ENCODE measurements at places on chromosomes 2 and 18.

GRCh38 chr2:205273627-205274026 is 408.7 kb upstream of the NRP2 start:
- no peak for DNase-seq

DNA sequence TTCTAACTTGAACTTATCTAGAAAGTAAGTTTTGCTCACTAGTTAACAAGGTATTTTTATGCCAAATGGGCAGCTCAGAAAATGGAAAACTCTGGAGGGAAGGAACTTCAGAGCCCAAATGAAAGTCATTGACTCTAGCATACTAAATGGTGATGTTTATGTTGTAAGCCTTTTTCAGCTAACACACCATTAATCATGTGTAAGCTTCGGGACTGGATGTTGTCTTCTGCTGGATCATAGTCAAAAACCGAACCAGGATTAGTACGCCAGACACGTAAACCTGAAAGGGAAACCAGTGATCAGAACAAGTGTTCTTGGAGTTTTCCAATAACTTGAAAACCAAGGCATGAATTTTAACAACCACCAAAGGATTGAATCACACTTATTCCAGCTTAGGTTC is 81.8 kb downstream of the RIF1 start:
- DNase-seq = no peak

DNA sequence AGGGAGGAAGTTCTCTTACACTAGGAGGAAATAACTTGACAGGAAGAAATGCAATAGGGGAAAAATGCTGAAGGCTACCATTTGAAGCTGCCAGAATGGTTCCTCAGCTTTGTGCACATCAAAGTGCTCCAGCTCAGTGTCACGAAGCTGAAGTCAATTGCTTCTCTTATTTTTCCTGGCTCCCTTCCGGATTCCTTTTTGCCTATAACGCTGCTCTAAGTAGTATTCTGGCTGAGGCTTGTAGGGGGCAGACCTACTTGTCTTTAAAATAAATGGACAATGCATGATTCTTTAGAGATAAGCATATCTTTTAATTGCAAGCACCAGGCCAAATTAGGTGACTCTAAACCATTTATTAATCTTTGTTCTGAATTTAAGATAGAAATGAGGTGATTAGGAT is 60.3 kb upstream of the SCN1A start:
- no peak for DNase-seq

DNA sequence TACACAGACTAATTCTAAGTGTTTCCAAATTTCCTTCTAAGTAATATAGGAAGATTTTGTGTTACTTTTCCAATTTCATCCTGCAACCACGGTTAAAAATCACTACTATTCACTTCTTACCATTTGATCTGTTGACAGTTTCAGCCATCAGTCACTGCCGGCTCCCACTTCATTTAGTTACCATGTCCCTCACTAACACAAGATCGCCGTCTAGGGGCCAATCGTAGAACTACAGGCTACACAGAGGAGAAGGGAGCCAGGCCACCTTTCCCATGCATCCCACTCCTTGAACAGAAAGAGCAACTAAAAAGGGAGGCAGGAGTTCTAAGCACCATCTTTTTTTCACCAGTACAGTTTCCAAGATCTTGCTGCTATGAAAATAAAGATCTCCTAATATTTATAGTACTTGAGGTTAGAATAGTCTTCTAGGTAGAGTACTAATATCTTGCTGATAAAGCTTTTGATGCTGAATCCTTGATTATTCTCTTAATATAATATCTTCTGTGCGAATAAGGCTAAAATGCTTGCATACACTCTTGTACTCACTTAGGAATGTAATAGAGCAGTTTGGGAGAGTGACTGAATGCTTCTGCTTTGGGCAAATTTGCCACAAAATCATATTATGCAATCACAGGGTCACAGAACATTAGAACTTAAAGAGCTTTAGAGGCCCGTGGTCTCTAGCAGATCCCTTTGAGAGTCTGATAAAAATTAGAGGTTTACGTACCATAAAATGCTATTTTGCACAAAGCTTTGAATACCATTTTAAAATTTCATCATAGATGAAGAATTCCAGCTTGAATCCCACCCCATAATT is 39.5 kb upstream of the CYP1B1 start:
- peak; percentile 65 for DNase-seq

GRCh38 chr2:104794441-104794840 is 59.5 kb upstream of the POU3F3 start:
- DNase-seq = no peak

DNA sequence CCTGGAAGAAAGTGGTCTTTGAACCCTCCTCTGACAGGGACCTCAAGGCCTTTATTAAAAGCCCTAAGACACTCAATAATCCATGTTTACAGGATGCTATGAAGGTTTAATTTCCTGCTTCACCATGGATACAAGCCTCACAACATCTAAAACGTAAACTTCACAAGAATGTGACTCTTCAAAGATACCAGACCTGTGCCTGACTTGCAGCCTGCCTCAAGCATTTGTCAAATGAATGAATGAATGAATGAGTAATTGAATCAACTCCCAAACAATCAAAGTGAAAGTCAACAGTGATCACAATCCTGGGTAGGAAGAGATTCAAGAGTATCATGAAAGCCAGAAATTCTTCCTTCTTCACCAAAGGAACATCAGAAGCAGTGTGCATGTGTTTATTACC is 30.4 kb downstream of the KLF7 start:
- DNase-seq = no peak

GRCh38 chr2:216030216-216030615 is 16.9 kb upstream of the MREG start:
- no peak for DNase-seq

DNA sequence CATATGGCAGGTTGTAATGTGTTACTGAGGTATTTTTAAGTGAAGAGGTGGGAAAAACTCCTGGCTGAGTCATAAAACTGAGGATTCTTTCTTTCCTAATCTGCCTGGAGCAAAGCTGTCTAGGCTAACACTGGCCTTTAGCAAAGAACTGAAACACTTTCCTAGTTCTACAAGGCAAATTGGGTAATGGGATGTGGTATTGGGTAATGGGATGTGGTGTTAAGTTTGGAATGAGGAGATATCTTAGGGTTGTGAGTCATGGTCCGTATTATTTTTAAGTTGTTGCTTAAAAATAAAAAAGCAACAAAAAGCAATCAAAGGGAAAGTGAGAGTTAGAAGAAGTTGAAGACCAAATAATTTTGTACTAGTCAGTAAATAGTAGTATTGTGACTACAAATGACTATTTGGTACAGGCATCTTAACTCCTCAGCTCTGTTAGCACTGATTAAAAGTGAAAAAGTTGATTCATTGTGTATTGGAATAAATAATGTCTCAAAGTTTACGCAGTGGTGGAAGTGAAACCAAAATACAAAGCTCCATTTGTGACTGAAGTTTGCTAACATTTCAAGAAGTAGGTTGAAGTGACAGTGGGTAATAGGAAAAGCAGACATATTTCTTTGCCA is 216.8 kb downstream of the CAMKMT start:
- no peak for DNase-seq

DNA sequence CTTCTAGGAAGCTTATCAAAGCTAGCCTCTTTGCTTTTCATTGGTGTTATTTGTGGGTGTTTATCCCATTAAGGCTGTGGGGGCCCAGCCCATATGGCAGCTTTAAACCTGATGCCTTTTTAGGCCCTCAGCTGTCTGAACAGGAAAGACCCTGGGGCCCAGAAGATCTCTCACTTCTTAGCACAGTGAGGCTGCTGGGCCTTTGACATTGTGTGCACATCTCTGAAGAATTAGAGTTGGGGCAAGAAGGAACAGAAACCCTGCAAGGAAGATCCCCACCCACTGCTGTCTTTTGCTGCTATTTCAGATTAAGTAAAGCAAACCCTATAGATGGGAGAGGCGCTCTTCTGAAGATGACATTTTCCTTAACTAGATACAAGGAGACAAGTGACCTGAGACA is 250.0 kb downstream of the SMAD2 start:
- DNase-seq = no peak

DNA sequence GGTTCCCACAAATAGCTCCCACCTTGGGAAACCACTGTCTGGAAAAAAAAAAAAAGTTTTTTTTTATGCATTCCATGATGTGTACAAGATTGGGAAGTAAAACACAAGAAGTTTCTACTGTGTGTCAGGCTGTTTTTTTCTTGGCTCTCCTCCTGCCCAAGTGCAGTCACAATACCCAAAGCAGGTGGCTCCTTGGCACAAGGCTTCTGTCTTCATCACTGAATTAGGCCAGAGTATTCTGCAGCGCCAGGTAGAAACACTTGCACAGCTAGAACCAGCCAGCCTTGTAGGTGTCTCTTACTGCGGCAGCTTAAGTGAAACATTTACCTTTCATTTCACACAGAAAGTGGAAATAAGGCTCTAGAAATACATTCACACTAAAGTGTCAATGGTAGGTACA is 23.8 kb upstream of the MAL start:
- no peak for DNase-seq

- no peak for DNase-seq
Measured at GRCh38 chr2:240594511-240595380, 8.2 kb downstream of the CAPN10 start.

DNA sequence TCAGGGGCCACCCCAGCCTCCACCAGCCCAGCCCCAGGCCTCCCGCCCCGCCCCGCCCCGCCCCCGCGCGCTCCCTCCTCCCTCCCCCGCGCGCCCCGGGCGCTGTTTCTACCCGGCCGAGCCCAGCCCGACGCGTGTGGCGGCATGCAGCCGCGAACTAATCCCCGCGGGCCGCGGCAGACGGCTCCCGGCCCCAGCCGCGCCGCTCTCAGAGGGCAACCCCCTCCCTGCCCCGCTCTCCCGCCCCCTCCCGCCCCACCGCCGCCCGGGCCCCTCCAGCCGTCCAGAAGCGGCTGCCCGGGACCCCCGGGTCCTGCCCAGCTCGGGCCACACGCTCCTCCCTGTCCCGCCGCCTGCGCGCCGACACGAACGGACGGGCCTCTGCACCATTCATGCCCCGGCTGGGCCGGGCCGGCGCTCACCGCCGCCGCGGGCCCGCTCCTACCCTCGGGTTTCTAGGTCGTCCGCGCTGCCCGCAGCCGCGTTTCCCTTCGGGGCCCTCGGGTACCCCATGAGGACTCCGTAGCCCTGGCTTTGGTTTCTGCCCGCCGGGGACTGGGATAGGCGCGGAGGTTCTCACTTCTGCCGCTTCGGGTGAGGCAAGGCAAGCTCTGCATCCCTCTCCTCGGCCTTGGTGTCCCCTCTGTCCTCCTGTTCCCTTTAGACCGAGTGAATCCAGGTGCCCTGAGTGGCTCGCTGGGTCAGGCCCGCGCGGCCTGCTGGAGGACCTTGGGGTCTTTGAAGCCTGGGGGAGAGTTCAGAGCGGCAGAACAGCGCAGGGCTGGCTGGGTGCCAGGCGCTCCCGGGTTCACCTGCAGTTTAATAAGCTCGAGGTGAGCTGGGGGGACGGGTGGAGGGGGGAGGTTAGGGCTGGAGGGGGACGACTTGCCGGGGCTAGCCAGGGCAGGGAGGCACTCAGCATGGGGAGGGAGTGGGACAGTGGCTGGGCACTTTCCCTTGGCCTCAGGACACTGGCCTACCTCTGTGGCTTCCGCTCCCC is 3.1 kb downstream of the WNT10A start:
- DNase-seq = no peak

DNA sequence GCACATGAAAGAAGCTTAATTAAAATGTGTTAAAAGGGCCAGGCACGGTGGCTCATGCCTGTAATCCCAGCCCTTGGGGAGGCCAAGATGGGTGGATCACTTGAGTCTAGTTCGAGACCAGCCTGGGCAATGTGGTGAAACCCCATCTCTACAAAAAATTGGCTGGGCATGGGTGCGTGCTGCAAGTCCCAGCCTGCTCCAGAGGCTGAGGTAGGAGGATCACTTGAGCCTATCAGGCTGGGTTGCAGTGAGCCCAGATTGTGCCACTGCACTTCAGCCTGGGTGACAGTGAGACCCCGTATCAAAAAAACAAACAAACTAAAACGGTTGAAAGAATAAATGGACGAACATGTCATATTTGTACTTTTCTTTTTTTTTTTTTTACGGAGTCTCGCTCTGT is 26.0 kb downstream of the REL start:
- no peak for DNase-seq

DNA sequence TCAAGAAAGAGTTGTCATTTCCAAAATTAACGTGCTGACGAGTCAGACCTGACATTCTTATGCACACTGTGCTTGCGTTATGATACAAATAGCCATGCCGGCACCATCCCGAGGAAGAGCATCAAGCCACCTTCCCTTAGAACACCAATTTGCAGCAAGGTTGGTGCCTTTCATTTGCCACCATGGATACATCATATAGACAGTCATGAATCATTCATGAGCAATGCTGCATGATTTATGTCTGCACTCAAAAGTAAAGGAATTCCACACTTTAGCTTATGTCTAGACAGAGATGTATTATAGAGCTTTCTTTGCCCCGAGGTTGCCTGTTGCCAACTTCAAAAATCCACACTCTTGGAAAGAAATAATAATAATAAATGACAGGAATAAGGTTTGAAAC is 166.9 kb downstream of the VWC2L start:
- no peak for DNase-seq

- no peak for DNase-seq
Measured at GRCh38 chr18:62450175-62450545, 72.7 kb upstream of the ZCCHC2 start.

DNA sequence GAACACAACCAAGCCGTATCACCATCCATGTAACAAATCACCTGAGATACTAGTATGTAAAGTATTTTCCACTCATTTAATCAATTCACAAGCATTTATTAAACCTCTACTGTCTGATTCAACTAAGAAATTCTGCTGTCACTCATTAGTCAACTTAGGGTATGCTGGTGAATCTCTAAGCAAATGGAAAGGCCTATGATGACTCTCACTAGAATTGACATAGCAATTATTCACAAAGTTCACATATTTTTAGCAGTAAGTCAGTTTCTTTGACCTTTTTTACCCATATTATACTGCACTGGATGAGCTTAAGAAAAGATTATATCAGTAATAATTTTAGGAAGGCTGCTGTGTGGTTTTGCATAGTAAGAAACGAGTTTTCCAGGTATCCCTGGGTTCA is 130.1 kb downstream of the SLC8A1 start:
- DNase-seq = no peak

GRCh38 chr2:626491-627339 is 50.5 kb downstream of the TMEM18 start:
- DNase-seq = no peak

DNA sequence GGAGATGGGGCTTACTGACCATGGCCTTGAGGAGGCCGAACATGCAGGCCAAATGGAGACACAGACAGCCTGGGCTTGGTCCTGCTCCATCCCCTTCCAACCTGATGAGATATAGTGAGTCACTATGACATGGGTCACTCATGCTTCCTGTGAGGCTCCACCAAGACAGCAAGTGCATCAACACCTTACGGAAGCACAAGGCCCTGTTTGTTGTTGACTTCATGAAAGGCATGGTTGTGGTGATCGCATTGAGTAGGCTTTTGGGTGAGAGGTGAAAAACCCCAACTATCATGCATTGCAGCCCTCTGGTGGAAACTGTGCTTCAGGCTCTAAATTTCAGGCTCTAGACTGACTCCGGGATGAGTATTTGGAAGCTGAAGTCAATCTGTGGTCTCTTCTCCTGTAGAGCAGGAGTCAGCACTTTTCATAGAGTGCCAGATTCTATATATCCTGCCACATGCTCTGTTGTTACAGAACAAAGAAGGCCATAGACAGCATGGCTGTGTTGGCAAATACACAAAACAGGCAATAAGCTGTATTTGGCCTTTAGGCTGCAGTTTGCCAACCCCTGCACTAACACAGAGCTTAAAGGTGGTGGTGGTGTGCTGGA is 10.1 kb downstream of the IL37 start:
- no peak for DNase-seq

- no peak for DNase-seq
Measured at GRCh38 chr2:186883666-186884065, 34.7 kb upstream of the ZSWIM2 start.

All from stimulated activated CD4-positive, alpha-beta T cell treated with anti-CD3 and anti-CD28 coated beads, Interleukin-1b, Interleukin-23, amount 100 ng/mL, for 4 hours (primary cell).